CD8-positive, alpha-beta memory T cell (primary cell): ENCODE measurements at places on chromosomes 7 and 10.

DNA sequence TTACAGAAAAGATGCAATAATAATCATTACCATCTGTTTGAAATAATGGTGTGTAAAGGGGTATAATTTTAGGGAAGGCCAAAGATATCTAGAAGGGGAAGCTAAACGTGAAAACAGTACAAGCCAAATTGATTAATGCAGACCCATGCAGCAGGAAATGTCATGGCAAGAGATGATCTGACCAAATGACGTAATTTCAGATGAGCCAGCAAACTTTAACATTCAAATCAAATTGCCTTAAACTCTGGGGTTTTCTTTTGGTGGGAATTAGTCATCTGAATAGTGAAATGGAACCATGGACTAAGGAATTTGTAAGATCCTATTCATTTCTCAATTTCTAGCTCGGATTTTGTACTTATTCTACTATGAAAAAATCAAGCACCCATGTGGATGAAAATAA, 21.4 kb upstream of the SCIN start:
- H3K4me3 ChIP-seq = no peak overlapping the region
- no peaks in the 10 kb centered on the region for H3K4me1 ChIP-seq
- no peak for DNase-seq
- no peak overlapping the region for H3K27ac ChIP-seq
- no peaks in the 10 kb centered on the region for H3K36me3 ChIP-seq
- H3K27me3 ChIP-seq = no peaks in the 10 kb centered on the region

DNA sequence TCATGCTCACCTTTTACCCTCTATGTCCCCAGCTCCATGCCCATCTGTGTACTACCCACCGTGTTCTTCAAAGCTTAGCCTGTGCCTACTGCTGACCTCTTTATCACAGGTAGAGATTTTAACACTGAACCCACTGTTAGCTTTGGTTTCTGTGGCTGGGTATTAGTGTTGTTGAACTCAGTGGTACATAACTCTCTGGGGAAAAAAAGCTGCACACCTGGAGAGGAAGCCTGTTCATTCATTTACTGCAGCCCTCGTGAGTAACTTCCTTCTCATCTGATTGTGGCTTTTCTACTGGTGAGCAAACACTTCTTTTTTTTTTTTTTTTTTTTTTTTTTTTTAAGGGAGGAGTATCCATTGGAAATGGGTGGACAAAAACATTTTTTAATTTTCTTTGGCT, 326.3 kb downstream of the CCSER2 start:
- DNase-seq = no peak
- no peak overlapping the region for H3K27ac ChIP-seq
- no peaks in the 10 kb centered on the region for H3K36me3 ChIP-seq

GRCh38 chr10:24777196-24777595, 53.5 kb upstream of the ARHGAP21 start:
- no peaks in the 10 kb centered on the region for H3K36me3 ChIP-seq
- H3K4me1 ChIP-seq = no peaks in the 10 kb centered on the region
- no peak overlapping the region for H3K4me3 ChIP-seq
- DNase-seq = no peak
- no peak overlapping the region for H3K27ac ChIP-seq

GRCh38 chr10:70738006-70738760, 47.0 kb downstream of the TBATA start:
- H3K36me3 ChIP-seq = no peaks in the 10 kb centered on the region
- H3K4me1 ChIP-seq = no peaks in the 10 kb centered on the region
- H3K27me3 ChIP-seq = no peaks in the 10 kb centered on the region
- H3K27ac ChIP-seq = no peak overlapping the region
- no peak for DNase-seq
- no peak overlapping the region for H3K4me3 ChIP-seq
